WTC11 (cell line): ENCODE measurements at places on chromosomes 6 and 20.

GRCh38 chr6:90586546-90586835, 381 bp downstream of the MAP3K7 start:
- DNase-seq: no peak

GRCh38 chr6:116267836-116268588, 11.7 kb downstream of the TSPYL1 start:
- no peak for DNase-seq

DNA sequence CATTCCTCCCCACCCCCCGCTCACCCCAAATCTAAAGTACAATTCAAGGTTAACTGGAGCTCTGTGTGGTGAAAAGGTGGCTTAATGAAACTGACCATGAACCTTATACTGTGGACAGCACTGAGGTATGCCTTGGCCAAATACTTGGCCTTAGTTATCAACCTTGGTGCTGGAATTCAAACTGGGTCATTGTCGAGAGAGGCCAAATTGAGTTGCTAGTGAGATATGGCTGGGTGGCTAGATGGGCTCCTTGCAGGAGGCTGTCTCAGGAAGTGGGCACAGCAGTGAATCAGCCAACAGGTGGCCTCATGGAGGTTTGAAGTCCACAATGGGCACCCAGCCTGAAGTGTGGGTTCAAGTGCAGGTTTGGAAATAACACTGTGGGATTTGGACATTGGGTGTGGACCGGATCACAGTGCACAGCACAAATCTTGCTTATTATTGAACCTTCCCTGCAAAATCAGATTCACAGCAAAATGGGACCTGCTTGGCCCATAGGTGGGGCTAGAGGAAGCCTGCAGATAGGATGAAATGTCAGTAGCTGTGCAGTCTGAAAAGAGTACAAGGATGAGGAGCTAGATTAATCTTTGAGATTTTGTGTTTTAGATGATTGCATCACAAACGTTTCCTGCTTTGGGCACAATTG, 5.6 kb upstream of the BTBD3 start:
- no peak for DNase-seq

DNA sequence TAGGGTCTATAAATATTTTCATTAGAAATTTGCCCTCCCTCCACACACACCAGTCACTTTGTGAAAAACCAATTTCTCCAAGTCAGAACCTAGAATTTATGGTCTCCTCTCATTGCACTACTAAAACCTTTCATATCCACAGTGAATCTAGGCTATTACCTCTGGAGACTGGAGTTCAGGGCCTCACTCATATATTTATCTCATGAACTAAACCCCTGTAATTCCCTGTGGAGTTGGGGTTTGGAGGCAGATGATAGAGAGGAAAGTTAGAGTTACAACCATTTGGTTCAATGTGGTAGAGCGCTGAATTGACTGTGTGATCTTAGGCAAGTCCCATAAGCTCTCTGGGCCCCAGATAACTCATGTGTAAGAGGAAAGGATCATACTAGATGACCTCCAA, 18.2 kb upstream of the CEP85L start:
- DNase-seq: no peak

GRCh38 chr6:13377054-13377758, 48.9 kb upstream of the TBC1D7 start:
- DNase-seq: no peak

- DNase-seq: no peak
Measured at GRCh38 chr6:4350567-4351519, 215.5 kb upstream of the ECI2 start.
